ENCODE measurements at places on chromosomes 1 and 21. TPM values are rescaled to one million over a fixed set of nuclear protein-coding genes. Genes with fewer than 3 reads are reported as not detected.

Gene EFHD2
- polyA plus RNA-seq: 81.8 TPM

Gene SLC44A3
- not detected for polyA plus RNA-seq

Gene TMEM50A
- polyA plus RNA-seq: 111 TPM

Gene CYP4A22
- polyA plus RNA-seq: not detected

Gene SLC25A34
- not detected for polyA plus RNA-seq

Gene LDLRAP1
- polyA plus RNA-seq: 60.5 TPM

Gene FCGR3A
- polyA plus RNA-seq: 4.4 TPM

Gene LCE2B
- not detected for polyA plus RNA-seq

Gene ASTN1
- not detected for polyA plus RNA-seq

Gene C4BPB
- polyA plus RNA-seq: not detected

Gene FCGR1A
- 0.43 TPM for polyA plus RNA-seq

Gene AJAP1
- not detected for polyA plus RNA-seq
